ENCODE measurements at places on chromosomes 7 and 10.
A peak's percentile ranks its signal among the peaks of the same experiment; 100 is the strongest.

DNA sequence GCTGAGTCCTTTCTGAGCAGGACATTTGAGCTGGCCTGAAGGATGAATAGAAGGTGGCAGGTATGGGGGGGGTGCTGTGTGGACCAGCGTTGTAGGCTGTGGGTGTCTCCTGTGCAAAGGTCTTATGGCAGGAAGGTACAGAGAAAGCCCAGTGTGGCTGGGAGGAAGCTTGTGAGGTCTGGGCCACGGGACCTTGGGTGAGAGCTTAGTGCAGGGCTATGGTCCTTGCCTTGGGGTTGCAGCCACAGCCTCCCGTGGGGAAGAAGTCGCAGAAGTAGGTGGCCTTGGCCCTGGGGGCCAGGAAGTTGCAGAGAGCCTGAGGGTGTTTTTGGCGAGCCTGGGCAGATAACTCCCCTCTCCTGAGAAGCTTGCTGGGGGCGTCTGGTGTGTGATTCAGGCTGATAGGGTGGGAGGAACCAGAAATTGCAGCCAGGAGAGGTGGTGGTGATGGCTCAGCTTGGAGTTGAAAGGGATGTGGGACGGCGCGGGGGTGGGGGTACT, 172.0 kb upstream of the TNRC18 start:
- no peak for DNase-seq

DNA sequence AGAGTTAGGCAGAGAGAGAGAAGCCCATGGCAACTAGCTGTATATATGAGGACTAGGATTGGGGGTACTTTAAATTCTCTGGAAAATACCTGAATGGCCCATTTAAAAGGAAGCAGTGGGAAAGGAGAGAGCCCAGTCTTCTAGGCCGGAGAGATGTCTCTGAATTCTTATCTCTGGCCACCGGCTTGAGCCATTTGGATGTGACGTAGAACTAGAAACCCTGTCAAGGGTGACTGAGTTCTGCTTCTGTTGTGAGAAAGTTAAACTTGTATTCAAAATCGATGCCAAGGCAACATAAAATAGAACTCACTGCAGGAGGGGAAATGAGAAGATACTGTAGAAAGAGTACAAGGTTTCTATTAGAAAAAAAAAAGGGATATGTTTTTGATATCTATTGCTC, 6.3 kb upstream of the GSTK1 start:
- DNase-seq = no peak

DNA sequence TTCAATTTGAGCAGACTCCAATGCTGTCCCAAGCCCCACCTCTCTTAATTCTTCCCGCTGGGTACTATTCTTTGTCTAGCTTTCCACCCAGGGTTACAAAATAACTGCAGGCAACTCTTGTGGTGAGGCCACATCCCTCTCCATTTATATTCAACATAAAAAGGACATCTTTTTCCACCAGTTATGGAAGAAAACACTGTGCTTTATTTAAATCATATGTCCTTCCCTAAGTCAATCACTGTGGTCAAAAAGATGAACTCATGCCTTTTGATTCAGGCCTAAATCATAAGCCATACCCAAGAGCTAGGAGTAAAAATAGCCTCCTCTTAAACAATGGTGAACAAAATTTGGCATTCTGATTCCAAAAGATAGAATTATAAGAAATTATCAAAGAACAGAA, 386.0 kb downstream of the SEMA3D start:
- DNase-seq = no peak

GRCh38 chr7:155714702-155715101, 70.2 kb downstream of the RBM33 start:
- DNase-seq = no peak

- DNase-seq = no peak
Measured at GRCh38 chr10:114370199-114370598, 34.1 kb downstream of the AFAP1L2 start.

DNA sequence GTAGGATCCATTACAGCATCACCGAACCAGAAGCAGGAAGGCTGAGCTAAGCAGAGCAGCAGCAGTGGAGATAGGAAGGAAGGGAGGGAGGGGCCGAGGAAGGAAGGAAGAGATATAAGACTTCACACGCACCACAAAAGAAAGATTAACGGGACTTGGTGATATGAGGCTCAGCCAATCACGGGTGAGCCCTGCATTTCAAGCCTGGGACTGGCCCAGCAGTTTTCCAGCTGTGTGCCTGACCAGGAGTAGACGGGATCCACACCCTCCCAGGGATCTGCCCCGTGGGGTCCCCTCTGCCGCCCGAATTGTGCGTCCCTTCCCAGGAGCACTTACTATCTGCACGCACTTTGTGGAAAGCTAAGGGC, 16.2 kb downstream of the ATG9B start:
- DNase-seq = no peak

GRCh38 chr7:131583430-131583829, 27.0 kb upstream of the PODXL start:
- no peak for DNase-seq

GRCh38 chr10:31847515-31847914, 81.1 kb downstream of the ARHGAP12 start:
- DNase-seq = no peak

DNA sequence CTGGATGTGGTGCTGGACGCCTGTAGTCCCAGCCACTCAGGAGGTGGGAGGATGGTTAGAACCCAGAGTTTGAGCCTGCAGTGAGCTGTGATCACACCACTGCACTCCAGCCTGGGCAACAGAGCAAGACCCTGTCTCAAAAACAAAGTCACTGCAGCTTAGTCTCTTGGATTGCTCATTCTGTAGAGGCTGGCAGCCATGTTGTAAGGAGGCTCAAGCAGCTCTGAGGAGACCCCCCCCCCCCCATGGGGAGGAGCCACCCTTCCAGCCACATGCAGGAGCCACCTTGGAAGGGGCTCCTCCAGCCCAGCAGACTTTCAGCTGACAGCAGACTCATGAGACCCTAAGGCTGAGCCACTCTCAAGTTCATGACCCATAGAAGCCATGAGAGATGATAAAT, 68.4 kb downstream of the FOXL3 start:
- DNase-seq = no peak

- no peak for DNase-seq
Measured at GRCh38 chr7:12481722-12482121, 78.1 kb upstream of the VWDE start.

DNA sequence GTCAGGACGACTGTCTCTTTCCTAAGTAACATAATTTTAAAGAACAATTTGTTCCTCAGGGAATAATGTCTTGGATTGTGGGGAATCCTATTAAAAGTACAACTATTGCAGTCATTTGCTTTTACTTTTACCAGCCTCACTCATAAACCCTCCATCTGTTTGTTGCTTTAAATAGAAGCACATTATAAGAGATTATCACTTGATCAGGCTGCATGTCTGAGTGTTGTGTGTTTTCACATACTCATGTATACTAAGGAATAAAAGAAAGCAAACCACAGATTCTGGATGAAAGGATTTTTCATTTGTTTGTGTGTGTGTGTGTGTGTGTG, 1077.8 kb downstream of the KCNMA1 start:
- DNase-seq = no peak

- no peak for DNase-seq
Measured at GRCh38 chr7:52257890-52258289, 777.5 kb upstream of the POM121L12 start.

- no peak for DNase-seq
Measured at GRCh38 chr7:111074071-111074747, 16.7 kb upstream of the LRRN3 start.

DNA sequence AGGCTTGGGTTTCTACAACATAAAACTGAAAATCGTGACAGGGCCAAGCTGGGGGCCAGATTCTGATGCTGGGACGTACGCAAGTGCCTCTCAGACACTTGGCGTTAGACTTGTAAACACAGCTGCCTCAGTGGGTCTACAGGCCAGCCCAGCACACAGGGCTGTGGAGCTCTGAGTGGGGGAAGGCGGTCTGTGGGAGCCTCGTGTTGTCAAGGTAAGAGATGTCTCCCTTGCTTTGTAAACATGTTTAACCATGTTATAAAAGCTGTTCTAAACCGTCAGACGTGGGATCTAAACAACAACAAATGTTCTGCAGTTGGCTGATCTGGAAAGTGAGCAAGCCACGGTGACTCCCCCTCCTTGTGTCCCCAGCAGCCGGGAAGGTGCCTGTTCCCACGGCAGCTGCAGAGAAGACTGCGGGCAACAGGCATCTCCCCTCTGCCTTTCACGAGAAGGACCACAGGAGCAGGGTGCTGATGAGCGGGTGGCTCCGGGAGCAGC, 67.8 kb downstream of the ZRANB1 start:
- no peak for DNase-seq

DNA sequence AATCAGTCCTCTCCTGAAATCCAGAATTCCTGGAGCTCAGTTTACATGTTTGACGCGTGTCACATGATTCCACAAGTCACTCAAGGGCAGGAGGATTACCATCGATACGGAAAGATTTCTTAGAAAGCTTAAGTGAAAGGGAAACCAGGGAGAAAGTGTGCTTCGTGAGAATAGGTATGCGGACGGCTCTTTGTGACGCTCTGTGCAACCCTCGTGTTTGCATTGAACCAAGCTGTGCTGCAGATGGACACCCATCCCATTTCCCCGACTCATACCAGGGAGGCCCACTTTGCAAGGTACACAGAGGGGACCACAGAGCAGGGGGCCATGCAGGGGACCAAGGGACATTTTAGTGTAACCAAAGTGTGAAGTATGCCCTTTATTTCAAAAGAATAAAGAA, 43.2 kb downstream of the IKZF1 start:
- DNase-seq = no peak

- no peak for DNase-seq
Measured at GRCh38 chr7:155361346-155361680, 63.6 kb downstream of the INSIG1 start.

DNA sequence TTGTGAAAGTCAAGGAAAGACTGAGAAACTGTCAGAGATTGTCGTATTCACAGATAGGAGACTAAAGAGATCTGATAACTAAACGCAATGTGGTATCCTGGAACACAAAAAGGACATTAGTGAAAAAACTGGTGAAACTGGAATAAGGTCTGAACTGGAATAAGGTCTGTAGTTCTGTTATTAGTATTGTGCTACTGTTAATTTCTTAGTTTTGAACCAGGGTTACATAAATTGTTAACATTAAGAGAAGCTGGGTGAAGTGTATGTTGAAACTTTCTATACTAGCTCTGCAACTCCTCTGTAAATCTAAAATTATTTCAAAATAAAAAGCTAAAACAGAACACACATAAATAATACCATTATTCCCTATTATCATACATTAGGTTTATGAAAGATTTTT, 3.4 kb upstream of the NT5C2 start:
- no peak for DNase-seq

GRCh38 chr7:32661929-32662328, 166.6 kb downstream of the AVL9 start:
- no peak for DNase-seq

DNA sequence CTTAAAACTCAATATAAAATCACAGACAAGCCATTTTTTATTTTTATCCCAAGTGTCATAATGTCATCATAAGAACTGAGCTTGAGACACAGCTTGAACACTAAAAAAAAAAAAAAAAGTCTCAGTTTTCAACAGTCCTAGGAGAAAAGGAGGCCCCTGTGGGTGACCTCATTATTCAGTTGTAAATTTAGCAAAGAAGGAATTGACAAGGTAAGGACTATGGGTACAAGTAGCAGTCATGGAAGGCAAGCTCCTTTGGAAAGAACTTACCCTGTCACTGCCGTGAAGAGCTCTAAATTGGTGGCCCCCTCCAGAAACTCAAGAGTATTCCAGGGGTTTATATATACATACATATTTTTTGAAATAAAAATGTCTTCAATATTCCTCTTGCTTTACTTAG, 864.4 kb upstream of the KCND2 start:
- DNase-seq = no peak

DNA sequence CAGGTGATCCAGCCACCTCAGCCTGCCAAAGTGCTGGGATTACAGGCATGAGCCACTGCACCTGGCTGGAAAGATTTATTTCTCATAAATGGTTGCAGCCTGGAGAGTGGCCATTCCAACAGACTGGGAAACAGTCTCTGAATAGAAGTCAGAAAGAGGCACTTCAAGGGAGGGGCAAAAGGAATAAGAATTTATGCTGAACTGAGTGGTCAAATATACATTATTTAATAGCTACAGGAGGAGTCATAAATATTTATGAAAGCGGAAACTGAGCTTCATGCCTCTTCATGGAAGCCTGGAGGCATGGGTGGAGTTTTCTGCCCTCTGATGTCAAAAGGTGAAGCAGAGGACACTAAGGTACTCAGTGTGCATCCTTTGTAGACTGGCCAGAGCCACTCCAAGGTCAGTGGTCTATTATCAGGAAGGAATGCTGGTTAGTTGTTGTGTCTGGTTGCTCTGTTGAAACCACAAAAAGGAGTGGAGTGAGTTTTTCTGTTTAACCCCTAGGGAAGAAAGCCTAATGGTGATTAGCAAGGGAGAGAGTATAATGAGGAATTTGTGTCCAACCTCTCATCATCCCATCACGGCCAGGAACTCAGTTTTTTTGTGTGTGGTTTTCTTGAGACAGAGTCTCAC, 9.3 kb upstream of the NRBF2 start:
- DNase-seq = no peak

GRCh38 chr7:13989126-13989948, at the start of gene ETV1:
Gene ETV1, minus strand, starts transcription at chr7:13989666. Its CDS starts 614 bp downstream, at chr7:13989052.
- peak; percentile 65 for DNase-seq

DNA sequence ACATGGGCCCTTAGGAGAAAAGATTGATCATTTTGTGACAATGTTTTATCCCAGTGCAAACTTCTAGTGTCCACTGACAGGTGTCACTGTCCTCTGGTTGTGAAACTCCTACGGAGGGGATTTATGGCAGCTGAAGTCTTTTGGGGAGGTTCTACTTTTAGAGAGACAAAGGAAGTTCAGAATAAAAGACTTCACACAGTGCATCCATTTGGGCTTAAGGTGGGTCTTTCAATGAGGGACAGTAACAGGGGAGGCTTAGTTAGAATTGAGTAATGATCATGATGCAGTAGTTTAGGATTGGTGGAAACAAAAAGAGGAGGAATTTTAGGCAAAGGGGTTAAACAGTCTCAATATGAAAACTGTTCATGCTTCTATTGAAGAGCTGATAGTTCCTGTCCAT, 501.1 kb upstream of the NRP1 start:
- DNase-seq = no peak

- DNase-seq = no peak
Measured at GRCh38 chr10:131816157-131816775, 84.5 kb upstream of the PPP2R2D start.

DNA sequence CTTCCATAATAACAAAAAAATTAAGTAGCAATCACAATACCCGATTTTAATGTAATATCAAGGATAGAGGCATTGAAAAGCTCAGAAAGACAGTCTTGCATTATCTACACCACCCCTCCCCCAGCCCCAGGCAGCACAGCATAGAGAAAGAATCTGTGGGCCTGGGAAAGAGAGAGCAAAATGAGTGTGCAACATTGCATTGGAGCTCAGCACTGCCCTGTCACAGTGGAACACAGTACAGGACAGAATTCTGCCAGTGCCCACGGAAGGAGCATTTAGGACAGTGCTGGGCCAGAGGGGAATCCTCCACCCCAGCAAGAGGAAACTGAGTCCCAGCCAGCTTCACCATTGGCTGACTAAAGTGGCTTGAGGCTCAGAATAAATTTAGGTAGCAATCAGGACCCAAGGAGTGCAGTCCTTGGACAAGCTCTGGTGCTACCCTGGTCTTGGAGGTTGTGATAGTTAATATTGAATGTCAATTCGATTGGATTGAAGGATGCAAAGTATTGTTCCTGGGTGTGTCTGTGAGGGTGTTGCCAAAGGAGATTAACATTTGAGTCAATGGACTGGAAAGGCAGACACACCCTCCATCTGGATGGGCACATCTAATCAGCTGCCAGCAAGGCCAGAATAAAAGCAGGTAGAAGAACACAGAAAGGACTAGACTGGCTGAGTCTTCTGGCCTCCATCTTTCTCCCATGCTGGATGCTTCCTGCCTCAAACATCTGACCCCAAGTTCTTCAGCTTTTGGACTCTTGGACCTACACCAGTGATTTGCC, 234.4 kb downstream of the ANK3 start:
- no peak for DNase-seq

Measured in right renal pelvis (tissue), 4 donors.